ENCODE measurements at places on chromosomes 16 and 17.

- no peak for DNase-seq
Measured at GRCh38 chr17:18027280-18027679, 11.7 kb downstream of the ATPAF2 start.

GRCh38 chr16:53506254-53506653 lies 3.2 kb upstream of the AKTIP start:
- no peak for DNase-seq

- peak; percentile 91 for DNase-seq
Measured at GRCh38 chr16:660459-661183, 7.3 kb upstream of the RHOT2 start.

DNA sequence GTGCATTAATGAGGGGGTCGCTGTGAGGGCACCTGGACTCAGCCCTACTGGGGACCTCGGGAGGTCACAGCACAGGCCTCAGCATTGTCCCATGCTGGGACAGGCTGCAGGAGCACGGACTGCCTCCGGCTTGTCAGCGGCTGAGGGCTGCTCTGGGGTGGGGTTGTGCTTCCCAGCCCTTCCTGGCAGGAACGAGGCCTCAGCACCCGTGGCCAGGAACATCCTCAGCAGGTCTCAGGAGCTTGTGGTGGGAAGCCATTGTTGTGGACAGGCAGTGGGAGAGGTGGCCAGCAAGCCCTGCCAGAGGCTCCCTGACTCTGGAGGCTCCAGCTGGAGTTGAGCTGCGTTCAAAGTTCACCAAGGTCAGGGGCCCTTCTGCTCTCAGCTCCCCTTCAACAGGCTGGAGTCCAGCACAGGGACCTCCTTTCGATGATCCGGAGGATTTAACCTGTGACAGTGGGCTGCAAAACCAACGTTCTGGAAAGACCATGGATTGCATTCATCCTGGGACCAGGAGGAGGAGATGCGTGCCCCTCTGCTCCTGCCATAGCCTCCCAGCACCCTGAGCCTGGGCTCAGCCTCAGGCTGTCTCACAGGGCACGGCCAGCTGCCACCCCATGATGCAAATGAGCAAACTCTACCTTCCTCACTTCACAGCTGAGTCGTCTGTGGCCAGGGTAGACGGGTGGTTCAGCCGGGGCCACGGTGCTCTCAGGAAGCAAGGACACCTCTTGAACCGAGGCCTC lies 32.6 kb downstream of the FOXL1 start:
- DNase-seq = no peak

GRCh38 chr16:23784811-23785447 lies 30.1 kb downstream of the CHP2 start:
- DNase-seq = no peak

GRCh38 chr17:2853283-2854142 lies 57.3 kb downstream of the RAP1GAP2 start:
- DNase-seq = peak; percentile 65

- no peak for DNase-seq
Measured at GRCh38 chr16:80100186-80100585, 440.6 kb upstream of the DYNLRB2 start.

- DNase-seq = no peak
Measured at GRCh38 chr17:60627124-60627523, 27.1 kb downstream of the PPM1D start.

GRCh38 chr17:7992516-7992915 lies 9.9 kb upstream of the GUCY2D start:
- DNase-seq = no peak

DNA sequence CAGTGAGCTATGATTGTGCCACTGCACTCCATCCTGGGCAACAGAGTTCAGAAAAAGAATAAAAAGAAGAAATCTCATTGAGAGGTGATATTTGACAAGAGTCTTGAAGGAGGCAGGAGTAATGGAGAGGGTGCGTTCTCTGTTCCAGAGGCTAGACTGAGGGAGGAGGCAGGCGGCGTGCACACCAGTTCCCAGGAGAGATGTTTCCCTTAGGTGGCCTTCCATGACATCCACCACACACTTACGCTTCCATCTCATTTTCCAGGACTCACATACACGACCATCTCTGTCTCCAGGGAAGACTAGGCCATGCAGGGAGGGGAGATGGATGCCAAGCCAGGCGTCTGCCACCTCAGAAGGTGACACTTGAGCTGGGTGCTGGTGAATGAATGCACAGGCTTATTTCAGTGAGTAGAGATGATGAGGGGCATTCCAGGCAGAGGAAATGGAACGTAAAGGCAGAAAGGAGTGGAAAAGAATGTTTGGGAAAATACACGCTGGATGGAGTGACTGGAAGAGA lies 25.3 kb upstream of the N4BP1 start:
- DNase-seq = no peak

DNA sequence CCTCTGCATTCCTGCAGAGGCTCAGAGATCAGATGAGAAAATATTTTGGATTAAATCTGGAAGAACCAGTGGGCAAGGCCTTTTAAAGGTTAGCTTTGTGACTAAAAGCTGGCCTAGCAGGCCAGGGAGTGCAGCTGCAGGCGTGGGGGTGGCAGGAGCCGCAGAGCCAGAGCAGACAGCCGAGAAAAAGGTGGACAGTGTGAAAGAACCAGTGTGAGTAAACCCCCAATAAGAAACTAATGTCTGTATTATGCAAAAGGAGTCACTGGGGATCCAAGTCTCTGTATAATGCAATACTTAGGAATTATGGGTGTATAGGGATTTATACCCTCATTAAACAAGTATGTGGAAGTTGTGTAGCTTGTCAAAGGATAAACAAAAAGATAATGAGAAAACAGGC lies 21.4 kb upstream of the SPACA3 start:
- no peak for DNase-seq

GRCh38 chr17:79036596-79036995 lies 12.6 kb downstream of the C1QTNF1 start:
- no peak for DNase-seq

DNA sequence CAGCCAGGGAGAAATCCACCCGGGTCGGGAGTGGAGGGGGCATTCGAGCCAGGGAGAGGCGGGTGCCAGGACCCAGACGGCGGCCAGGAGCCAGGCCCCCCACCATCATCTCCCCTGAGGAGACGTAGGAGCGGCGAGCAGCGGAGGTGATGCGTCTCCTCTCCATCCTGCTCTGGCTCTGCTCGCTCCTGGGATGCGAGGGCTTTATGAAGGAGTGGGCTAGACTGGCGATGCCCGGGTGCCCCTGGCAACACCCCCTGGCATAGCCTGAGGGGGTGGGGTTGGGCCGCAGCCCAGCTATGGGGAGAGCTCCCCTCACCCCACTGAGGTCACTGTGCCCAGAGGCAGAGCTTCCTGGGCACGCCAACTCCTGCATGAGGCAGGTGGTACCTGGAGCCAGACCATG lies at the start of gene GFAP:
GFAP (minus strand) TSS at position 180 of the 406 bp plus-strand sequence; CDS start at position 166, 14 bp downstream.
- DNase-seq = no peak

GRCh38 chr17:44375196-44376017 lies 11.8 kb upstream of the FAM171A2 start:
- no peak for DNase-seq

- no peak for DNase-seq
Measured at GRCh38 chr17:74740173-74740572, 3.1 kb downstream of the RAB37 start.

GRCh38 chr17:39596543-39597267 lies 11.0 kb downstream of the NEUROD2 start:
- DNase-seq = no peak

DNA sequence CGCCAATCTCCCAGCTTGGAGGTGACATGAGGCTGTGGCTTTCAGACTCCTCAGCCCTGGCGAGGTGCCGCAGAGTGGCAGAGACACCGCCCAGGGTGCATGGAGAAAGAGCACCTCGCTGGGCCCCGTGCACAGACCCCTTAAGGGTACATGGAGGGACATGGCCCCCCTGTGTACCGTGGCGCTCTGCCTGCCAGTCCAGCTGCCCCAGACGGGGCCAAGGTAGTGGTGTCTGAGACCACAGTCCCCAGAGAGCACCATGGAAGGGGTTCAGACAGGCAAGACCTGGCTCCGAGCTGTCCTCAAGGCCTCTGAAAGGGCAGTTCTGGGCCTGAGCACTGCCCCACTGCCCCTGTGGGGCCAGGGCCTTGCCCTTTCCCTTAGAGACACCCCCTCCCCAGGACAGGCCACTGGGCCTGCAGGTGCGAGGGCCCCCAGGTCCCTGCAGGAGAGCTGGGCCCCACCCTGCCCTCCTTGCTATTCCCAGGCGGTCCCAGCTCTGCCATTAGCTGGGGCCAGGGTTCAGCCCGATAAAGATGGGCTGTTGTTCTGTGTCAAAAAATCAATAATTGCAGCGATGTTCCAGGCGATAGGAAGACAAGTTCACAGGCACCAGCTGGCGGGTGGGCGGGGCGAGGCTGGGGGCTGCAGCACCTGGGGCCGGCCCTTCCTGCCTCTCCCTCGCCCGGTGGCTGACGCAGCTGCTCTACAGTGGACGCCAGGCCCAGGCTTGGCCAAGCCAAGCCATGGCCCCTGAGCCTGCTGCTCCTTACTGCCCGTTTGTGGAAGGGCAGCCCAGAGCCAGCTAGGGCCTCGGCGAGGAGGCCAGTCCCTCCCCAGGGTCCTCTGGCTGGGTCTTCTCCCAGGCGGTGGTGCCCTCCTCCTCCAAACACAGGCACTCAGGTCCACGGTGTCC lies 51.7 kb downstream of the ZFPM1 start:
- DNase-seq = peak; percentile 46

- no peak for DNase-seq
Measured at GRCh38 chr16:82046941-82047340, 11.9 kb downstream of the HSD17B2 start.

GRCh38 chr16:78161023-78161729 lies 61.7 kb downstream of the WWOX start:
- DNase-seq = no peak

DNA sequence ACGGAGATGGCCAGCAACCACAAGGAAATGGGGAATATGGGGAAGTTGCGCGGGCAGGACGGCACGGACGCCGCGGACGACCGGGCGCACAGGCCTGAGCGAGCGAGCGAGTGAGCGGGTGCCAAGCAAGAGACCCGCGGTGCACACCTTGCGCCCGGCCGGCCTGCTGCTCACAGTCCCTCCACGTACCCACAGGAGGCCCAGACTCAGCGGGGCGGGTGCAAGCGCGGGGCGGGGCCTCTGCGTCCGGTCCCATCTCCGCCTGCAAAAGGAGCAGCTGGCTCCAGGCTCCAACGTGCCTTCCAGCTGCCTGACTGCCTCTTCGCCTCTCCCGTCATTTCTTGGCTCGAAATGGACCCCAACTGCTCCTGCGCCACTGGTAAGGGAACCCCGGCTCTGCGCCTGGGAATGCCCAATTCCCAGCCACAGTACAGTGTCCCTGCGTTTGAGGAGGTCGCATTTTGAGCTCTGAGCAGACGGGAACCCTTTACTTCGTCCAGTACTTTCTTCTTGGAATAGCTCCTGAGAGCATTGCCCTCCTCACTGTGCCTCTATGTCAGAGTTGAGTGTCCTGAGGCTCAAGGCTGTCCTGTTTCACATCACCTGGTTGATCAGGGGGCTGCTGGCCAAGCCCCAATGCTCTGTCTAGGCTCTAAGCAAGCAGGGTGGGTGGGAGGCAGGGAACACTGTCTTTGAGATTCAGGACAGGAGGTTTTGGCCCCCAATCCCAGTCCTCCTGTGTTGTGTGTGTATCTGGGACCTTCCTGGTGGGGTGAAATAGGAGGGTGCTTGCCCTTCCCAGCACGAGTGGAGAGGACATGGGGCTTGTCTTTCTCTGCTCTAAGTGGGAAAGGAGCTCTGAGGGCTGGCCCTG lies 8.1 kb upstream of the MT1E start:
- DNase-seq = peak; percentile 70

DNA sequence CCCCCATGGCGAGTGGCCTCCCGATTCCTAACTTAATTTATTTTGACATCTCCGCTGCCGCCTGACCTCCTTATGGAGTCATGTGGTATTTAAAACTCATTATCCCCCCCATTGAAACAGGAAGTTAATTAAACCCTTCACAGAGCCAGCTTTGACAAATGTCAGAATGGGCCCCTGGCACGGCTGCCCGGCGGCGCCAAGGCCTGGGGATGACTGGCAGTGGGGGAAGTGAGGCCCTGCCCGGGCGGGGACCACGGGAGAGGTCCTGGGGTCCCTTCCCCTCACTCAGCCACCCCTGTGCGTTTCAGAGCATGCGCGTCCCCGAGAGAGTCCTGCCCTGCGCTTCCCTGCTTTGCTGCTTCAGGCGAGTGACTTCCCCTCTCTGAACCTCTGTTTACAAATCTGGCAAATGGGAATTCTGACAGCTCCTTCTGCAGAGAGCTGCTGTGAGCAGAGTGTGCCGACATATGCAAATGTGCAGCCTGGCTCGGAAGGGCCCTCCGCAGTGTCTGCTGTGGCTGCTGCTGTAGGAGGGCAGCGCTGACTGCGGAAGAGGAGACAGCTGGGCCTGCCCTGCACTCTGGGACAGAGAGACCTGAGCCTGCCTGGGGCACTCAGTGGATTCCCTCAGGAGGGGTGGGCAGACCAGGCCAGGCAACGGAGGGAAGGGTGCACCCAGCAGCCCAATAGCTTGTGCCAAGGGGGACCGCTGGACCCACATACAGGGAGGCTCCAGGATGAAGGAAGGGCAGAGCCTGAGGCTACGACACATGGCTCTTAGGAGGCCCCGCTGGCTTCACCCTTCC lies 4.4 kb upstream of the ZFPM1 start:
- DNase-seq = no peak

- DNase-seq = no peak
Measured at GRCh38 chr17:74110467-74110866, 93.0 kb upstream of the RPL38 start.

DNA sequence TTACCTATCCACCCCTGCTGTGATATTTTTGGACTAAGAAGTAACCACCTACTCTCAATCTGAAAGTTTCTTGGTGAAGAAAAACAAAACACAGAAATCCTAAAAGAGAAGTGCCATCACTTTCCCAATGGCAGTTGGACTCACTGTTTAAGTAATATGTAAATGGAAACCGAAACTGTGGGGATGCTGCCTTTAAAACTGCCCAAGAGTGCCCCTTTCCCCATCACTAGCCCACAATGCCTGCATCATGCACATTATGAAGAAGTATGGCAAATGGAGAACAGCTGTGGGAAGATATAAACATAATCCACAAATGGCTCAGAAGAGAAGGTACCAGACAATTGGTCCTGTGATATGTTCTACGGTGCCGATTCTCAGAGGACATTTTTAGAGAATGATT lies 33.5 kb upstream of the SLC6A2 start:
- DNase-seq = no peak

DNA sequence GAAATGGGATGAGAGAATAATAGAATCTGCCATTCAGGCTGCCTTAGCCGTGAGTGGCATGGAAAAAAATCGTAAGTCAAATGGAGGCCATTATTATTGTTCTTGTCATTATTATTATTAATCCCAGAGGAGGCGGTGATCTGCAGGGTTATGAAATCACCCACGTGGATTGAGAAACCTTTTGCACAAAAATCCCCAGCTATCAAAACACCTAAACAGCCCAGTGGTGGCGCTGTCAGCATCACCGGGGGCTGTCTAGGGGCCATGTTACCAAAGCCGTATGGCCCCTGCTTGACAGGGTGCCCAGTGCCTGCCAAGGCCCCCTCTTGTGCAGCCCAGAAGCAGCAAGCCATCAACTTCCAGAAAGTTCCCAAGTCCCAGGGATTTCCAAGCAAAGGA lies 25.2 kb downstream of the CNGB1 start:
- DNase-seq = no peak

DNA sequence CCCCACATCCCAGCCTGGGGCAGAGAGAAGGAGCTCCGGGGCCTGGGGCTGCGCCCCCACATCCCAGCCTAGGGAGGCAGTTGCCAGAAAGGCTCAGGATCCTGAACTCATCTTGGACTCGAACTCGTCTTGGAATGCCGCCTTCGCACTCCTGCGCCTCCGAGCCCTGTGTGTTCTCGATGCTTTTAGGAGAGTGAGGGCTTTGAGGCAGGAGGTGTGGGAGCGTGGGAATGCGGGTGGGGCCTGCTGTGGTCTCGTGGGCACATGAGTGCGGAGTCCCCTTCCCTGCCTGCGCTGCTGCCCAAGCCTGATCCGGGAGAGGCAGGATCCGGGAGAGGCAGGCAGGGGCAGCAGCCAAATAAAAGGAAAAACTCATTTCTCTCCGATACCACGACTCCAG lies 1.2 kb downstream of the BHLHA9 start:
- no peak for DNase-seq

All from transverse colon (tissue), 4 donors.